Stimulated activated CD4-positive, alpha-beta T cell treated with anti-CD3 and anti-CD28 coated beads, TNF-alpha, amount 100 ng/mL, for 48 hours (primary cell): ENCODE measurements at places on chromosomes 1 and 21.

- DNase-seq, result no peak
Measured at GRCh38 chr1:214707306-214708087, 104.5 kb downstream of the CENPF start.

DNA sequence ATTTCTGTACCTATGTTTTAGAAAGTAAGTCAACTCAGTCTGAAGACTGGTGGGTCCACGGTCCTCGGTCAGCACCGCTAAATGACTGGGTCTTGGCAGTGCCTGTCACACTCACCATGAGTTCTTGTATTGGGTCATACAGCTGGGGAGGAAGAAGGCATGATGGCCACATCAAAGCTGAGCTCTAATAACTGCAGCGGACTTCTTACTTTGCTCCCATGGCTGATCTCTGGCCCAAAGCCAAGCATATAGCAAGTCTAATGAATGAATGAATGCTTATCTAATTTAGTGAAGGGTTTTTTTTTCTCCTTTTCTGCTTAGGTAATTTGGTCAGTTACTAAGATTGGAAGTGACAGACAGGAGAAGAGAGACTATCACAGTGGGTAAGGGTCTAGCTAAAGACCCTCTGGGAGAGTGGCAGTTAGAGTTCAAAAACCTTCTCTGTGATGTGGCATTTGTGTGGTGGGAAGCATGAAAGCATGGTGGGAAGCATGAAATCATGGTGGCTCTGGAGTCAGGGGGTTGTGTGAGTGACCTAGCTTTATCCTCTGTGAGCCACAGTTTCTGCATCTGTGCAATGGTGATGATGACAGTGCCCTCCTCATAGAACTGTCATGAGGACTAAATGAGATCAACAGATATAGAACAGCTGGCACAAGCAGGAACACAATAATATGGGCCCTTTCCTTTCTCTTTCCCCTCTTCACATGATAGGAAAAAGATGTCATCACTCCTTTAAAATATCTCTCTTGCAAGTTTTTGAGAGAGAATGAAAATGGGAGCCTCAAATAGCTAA is 78.9 kb upstream of the JAK1 start:
- no peak for DNase-seq

- DNase-seq, result no peak
Measured at GRCh38 chr1:204359131-204359473, 627 bp downstream of the PLEKHA6 start.

DNA sequence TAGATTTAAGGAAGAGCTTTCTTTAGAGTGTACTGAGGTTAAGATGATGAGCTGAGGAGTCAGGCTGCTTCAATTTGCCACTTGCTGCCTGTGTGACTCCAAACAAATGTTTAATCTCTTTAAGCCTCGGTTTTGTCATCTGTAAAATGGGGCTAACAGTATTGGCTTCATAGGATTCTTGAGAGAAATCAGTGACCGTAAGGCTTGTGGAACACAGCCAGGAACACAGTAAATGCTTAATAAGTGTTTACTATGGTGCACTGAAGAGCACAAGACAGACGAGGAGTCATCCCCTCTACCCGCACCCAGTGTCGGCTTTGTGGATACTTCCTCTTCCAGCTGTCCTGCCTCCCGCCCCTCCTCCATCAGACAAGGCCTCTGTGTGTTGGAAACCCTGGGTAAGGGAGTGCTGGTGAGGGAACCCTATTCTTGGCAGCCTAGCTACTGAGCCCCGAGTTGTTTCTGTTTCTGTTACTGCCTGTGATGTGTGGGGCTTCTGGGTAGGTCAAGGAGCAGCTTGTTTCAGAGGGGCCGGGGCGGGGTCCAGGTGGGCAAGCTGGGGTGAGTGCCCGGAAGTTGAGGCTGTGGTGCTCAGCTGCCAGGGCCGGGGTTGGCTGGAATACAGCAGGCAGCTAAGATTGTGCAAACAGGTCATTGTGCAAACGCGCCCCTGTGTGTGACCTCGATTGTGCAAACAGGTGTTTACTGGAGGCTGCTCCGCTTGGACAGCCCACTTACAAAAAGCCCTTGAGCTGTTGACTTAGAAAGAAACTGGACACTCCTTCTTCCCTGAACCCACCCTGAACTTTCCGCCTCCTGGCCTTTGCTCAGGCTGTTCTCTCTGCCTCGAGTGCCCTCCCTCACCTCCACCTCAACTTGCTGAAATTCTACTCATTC is 4.0 kb upstream of the CSF3R start:
- no peak for DNase-seq

DNA sequence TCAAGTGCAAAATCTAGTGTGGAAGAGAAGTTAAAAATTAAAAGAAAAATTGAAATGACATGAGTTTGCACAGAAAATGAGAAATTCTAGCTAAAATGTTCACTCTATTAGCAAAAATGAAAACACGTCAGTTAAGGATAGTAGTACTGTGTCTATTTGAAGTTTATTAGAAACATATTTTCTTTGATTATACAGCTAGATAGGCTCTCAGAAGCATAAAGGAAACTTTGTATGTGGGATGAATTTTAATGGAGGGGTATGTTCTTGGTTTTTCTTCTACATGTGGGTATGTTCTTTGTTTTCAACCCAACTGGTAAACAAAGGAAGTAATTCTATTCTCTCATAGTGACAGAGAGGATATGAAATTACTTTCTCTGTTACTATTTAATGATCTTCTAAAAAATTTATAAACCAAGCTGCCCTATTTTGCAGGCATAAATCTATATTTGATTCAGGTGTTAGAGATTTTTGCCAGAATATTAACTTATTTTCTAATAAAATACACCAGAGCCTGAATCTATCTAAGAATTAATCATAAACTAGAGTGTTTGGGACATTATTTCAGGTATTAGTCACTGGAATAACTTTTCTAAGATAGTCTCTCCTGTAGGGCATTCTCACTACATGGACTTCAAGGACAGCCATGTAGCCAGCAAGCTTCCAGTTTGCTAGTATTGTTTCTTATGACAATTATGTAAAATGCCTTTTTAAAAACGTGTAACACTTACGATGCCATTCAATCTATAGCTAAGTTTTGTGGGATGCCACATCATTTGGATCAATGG is 15.8 kb downstream of the GPSM2 start:
- no peak for DNase-seq

- DNase-seq, result no peak
Measured at GRCh38 chr21:32533611-32534010, 51.7 kb downstream of the TCP10L start.
